Fibroblast of skin of left quadriceps (primary cell): ENCODE measurements at places on chromosomes 6 and 20.

DNA sequence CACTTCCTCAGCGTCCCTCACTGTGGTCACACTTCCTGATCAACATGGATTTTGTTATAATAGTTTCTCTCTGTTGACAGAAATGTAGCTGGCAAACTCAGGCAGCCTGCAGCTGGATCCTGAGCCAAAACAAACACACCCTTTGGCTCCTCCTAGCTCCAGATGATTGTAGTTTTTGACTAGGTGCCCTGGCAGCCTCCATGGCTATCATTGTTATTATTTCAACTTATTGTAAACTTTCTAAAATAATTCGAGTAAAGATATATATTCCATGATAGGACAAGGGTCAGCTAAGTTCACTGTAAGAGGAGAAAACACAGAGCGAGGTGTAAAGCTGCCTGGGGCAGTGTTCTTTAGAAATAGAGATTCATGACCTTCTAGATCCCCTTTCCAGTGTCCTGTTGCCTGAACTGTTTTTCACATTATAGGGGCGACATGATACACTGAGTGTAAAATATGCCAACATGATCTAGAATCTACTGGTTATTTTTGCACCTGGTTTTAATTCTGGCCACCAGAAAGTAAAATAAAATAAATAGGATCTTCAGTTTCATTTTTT, 98.2 kb upstream of the HDGFL1 start:
- DNase-seq = peak; percentile 15

DNA sequence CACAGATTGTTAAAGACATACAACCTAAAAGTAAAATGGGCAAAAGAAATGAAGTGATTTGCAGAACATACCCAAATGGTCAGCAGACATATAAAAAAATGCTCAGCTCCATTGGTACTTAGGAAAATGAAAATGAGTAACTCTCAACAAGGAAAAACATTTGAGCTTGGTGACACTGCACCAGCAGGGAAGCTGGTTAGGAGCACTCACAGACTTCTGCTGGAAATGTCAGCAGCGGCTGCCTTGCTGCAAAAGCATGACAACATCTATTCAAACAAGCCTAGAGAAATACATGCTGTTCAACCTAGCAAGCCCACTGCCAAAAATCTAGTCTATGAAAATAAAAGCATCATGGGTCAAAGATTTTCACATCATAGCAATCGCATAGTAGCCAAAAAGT, 99.0 kb upstream of the FOXQ1 start:
- no peak for DNase-seq

DNA sequence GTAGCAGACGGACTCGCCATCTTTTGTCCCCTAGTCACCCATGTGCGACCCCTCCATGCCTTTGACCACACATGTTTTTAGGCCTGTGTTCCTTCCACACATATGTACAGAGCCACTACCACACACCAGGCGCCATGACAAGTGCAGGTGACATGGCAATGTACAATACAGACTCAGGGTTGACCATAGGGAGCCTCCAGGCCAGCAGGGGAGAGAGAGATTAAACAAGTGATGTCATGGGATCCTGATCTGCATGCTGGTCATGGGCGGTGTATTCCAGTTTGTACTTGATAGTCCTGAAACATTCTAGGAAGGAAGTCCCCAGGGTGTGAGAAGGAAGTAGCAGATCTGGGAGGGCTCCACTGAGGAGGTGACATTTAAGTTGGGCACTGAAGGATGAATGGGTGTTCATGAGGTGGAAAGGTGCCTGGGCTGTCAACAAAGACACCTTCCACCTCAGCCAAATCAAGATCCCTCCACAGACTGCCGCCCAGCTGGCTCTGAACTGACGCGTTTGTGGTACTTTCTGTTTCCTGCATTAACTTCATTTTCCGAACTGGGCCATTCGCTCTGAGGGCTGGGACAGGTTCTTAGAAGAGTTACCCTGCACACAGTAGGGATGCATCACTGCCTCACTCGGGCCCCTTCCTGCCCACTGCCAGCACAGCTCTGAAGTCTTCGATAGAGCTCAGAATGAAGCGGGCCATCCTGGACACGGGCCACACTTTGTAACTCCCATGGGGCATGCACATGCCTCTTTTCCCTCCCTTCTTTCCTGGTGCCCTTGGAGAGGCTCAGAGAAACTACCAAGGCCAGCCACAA, 94.0 kb downstream of the NOL4L start:
- no peak for DNase-seq

DNA sequence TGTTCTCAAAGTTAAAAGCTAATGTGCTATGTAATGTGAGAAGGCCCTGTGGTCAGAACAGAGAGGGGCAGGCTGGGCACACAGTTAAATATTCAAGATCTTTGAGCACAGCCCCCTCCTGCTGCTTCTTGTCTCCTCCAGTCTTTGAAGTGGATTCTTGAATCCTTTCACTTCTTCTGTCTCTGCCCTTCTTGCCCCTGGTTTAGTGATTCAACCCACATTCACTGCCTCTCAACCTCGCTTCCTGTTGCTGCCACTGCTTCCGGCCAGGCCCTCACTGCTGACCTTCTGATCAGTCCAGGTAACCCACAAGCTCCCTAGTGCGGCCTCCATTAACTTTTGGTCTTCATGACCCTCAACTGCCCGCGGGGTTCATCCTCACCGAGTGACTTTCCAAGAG, 417.3 kb upstream of the NOX3 start:
- DNase-seq = no peak

DNA sequence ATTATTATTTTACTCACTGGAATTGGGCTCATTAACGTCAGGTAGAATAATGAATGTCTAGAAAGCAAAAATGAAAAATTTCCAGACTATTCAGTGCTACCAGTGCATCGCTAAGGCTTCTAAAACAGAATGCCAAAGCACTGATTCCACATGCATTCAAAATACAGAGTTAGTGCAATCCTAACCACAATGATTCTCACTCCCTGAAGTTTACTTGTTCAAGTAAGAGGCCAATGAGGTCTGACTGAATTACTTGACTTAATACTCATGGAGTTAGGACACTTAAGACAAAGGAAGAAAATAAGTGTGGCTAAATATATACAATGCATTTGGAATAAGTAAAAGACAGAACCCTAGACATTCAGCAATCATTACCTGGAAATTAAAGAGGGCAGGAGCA, 220.5 kb downstream of the PKHD1 start:
- DNase-seq = no peak

GRCh38 chr6:1719922-1720321, 110.2 kb downstream of the FOXC1 start:
- DNase-seq = no peak

DNA sequence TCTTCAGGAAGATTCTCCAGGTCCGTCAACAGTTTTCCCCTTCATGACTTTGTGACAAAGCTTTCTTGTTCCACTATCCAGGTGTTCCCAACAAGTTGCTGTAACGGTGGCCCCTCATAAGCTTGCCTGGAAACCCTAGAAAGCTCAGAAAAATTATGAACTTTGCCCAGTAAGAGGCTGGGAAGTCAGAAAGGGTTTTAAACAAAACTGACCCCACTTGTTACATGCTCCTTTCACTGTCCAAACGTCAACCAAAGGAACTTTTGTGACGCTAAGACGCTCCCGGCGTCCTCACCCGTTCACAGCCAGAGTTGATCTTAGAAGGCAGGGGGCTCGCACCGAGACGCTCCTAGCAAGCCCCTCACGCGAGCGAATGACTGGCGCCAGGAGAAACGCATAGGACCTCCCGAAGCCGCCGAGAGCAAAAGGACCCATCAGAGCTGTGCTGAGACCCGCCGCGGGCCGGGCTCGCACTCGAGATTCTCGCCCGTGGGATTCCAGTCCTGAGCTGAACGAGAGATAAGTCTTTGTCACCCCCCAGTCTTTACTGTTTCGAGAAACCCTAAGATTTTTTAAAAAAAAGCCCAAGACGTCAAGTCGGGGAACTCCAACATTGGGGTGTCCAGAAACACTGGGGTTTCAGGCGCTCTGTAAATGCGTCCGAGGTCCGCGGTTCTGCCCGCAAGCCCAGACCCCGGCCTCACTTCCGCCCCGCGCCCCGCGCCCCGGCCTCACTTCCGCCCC, 544 bp upstream of the ACAT2 start:
- no peak for DNase-seq

GRCh38 chr6:123636282-123636681, 468 bp downstream of the TRDN start:
- no peak for DNase-seq

GRCh38 chr6:108068618-108069017, 5.9 kb downstream of the OSTM1 start:
- no peak for DNase-seq

DNA sequence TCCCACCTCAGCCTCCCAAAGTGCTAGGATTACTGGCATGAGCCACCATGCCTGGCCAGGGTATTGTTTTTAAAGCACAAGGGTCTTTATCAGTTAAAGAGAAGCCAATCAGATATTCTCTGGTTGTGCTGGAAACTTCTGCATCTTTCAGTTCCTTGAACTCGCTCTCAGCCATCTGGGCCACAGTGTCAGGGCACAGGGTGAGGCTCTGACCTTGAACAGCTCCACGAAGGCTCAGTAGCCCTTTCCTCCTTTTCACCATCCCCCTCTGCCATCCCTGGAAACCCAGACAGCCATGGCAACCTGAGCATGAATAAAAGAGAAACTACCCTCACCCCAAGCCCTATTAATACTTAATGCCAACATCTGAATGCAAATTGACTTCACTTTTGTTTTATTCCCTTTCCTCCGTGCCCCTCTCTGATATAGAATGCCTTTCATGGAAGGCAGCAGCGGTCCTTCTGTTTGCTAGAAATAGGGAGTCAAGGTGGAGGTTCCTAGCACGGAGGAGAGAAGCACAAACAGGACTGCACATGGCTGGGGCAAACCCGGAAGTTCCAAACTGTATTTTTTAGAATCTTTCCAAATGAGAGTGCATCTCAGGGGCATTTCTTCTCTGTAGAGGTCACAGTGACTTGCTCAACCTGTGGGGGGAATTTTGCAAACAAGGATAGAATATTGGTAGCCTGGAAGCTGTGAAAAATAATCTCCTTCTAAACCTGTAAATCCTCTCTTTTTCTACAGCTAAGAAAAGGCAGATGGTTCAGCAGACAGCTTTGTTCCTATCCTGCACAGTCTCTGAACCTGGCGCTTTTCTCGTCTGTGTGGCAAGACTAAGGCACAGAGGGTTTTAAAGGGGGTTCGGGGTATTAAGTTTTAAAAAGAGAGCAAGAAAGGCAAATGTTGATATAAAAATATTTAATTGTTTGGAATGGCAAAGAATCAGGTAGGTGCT, 176.4 kb upstream of the RREB1 start:
- DNase-seq = no peak

DNA sequence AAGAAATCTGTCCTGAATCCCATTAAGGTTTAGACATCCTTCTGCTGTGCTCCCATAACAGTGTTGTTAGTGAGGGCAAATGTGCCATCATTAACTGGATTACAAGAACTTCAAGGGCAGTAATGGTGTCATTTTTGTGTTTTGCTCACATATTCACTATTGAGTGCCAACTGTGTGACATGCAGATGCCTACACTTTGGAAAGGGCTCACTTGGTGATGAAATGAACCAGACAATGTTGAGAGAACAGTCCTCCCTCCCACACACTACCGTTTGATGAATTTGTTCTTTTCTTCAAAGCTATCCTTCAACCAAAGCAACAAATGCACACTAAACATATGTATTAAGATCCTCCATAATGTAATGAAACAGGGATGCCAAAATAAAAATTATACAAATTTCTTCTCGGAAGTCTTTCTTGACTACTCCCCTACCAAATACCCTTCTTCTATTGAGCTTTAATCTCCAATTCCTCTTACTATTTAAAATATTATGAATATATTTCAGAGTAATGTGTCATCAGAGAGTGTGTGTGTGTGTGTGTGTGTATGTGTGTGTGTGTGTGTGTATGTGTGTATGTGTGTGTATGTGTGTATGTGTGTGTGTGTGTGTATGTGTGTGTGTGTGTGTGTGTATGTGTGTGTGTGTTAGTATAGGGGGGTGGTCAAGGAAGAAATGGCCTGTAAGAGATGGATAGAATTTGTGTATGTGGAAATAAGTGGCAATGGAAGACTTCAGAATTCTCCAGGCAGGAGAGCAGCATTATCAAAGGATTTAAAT, 92.3 kb upstream of the ENPP5 start:
- no peak for DNase-seq

DNA sequence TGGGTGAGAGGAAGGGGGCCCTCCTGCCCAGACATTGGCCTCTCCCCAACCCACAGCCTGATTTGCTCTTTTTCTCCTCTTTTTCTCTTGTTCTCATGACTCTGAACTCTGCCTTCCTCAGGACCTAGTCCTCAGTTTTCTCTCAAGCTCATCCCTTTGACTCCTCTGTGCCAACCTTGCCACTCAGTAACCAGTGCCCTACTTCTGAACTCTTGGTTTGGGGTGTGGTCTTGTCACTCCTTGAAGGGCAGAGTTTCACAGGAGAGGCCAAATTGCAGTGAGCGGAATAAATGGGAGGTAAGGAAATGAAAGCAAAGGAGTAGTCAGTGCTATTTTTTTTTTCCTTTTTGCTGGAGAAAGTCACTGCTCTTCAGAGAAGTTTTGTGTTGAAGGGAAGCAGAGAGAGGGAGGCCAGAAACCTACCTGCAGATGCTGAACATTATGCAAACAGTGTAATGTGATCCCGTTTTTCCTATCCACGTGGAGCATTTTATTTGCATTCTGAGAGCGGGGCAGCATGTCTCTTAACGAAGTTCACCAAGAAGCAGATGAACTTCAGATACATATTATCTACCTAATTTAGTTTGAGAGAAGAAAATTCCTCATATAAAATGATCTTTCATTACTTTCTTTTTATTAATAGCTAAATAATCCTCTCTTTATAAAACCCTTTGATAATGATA, 26.9 kb downstream of the CFAP61 start:
- DNase-seq = no peak

DNA sequence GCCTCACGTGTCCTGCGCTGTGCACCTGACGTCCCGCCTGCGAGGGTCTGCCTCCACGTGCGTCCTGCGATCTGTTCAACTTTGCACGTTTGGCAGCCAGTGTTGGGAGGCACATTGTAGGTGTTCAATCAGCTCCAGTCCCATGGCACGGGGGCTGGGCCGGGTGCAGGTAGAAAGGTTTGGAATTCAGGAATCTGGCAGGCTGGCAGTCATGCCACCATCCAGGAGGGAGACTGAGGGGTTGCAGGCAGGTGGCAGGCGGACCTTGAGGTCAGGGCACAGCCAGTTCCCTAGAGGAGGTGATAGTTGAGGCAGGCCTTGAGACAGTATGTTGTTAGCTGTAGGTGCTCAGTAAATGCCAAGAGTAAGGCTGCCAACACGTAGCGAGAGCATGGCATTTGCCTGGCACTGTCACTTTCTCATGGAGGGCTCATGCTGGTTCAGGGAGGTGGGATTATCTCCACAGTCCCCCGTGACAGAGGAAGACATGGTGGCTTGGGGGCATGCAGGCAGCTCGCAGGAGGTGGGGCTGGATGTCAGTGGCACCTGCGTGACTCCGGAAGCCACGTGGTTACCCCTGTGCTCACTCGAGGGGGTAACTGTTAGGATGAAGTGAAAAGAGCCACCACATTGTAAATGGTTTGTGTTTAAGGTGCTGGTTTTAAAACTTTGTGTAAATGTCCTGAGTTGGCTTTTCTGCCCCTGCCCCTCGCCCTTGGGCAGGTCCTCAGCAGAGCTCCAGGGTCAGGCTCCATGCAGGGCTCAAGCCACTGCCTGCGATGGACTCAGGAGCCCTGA, 111.8 kb upstream of the FRMD1 start:
- no peak for DNase-seq

GRCh38 chr6:132651062-132651461, 7.9 kb downstream of the TAAR1 start:
- DNase-seq = no peak
